ENCODE measurements at places on chromosomes 1 and 21.

- DNase-seq, result peak; percentile 53
Measured at GRCh38 chr1:211583011-211583992, 4.3 kb upstream of the SLC30A1 start.

GRCh38 chr1:57831624-57832023, 407.8 kb upstream of the DAB1 start:
- no peak for DNase-seq

DNA sequence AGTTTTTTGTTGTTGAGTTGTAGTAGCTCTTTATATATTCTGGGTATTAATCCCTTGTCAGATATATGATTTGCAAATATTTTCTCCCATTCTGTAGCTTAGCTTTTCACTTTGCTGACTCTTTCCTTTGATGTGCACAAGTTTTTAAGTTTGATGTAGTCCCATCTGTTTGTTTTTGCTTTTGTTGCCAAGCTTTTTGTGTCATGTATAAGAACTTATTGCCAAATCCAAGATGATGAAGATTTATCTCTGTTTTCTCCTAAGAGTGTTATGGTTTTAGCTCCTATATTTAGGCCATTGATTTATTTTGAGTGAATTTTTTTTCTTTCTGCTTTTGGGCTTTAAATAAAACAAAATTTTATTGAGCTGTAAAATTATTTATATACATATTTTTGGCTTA, 52.1 kb upstream of the KRTAP19-8 start:
- DNase-seq, result no peak

GRCh38 chr1:171753685-171754352, 12.0 kb upstream of the VAMP4 start:
- no peak for DNase-seq

DNA sequence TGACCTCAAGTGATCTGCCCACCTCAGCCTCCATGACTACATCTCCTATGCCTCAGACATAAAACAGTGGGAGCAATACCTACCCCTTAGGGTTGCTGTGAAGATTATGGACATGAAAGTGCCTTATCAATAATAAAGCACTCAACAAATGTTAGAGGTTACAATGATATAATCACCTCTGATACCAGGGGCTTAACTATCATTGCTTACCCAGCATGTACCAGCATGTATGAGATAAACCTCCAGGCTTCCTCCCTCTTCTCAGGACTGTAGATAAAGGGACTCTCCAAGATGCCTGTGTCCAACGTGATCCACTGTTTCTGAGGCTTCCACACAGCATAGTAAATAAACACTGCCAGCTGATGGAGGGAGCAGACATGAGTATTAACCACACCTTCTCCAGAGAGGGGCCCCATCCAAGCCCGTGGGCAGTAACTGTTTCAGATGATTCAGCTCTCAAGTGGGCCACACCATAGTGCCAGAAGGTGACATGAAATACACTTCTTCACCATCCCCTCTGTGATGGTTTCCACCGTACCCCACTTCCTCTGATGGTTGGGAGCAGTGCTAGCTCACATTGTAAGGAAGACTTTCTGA, 26.2 kb downstream of the RHBDL2 start:
- DNase-seq, result no peak

- DNase-seq, result no peak
Measured at GRCh38 chr1:246583056-246583440, 16.8 kb downstream of the CNST start.

DNA sequence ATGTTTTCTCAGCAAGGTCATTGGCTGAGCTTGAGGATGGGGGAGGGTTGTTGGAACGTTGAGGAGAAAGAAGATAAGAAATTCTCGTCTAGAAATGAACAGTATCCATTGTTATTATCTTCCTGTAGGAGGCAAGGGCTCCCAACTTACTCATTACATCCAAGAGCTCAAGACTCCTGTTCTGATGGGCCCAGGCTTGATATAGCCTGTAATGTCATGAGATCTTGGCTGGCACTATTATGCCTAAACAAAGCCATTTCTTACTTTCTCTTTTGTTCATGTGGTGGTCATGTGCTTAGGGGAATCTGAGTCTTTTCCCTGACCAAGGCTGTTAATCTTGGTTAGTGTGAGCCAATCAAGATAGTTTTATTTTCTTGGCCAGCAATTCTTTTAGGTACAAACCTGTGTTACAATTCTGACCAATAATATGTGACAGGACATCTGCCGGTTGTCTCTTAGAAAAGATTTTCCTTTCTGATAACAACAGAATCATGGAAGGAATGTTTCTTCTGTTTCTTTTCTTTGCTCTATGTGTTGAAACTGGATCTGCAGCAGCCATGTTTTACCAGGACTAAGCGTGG, 15.2 kb upstream of the IGSF3 start:
- DNase-seq, result no peak

DNA sequence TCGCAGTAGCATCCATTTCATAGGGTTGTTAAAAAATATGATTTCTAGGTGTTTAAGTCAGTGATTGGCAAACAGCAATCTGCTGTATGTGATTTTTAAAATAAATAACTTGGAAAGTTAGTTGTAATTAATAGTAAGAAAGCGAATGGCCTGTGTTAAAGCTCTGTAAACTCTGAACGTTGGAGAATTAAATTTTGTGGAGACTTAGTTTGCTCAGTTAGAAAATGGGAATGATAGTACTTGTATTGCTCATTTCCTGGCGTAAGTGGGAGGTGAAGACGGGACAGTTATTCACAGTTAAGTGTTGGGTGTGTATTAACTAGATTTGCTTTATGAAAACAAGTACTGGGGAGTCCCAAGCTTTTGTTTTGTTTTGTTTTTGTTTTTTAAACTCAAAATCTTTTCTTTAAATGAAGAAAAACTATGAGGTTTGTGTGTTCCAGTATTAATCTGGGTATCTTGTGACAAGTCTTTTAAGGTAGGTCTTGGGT, 995 bp downstream of the CACYBP start:
- DNase-seq, result no peak

GRCh38 chr21:21183092-21183491, 184.9 kb downstream of the NCAM2 start:
- no peak for DNase-seq

DNA sequence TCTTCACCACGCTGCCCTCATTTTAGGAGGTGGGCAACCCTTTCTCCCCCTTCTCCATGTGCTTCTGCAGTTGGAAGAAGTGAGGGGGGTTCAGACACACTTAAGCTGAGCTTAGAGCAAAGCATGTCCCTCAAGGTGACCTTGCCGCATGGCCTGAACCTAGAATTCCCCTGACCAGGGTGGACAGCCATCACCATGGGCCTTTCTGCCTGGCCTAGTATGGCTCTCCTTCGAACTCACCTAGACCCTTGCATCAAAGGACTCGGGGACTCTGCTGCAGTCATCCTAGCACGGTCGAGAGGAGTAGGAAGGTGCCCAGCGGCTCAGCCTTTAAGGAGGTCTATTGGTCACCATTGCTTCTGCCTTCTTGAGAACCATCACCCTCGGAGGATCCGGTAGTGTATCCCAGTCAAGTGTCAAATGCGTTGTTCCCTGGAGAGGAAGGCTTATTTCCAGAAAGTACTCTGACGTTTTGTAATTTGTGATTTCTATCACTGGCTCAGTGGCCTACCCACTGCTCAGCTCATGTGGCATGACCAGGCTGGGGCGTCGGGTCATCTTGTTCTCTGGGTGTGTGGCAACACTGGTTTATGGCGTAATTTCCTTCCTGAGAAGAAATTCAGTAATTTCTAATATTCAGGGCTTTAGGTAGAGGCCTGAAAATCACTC, at the start of gene KCNE1:
Gene KCNE1 (minus strand): TSS at position 424 of the 669 bp plus-strand sequence. CDS start 62,576 bp downstream, outside the sequence.
- peak; percentile 88 for DNase-seq

GRCh38 chr1:22104865-22105437, 37.9 kb downstream of the WNT4 start:
- no peak for DNase-seq

- no peak for DNase-seq
Measured at GRCh38 chr1:22600071-22600816, 36.2 kb upstream of the C1QA start.

DNA sequence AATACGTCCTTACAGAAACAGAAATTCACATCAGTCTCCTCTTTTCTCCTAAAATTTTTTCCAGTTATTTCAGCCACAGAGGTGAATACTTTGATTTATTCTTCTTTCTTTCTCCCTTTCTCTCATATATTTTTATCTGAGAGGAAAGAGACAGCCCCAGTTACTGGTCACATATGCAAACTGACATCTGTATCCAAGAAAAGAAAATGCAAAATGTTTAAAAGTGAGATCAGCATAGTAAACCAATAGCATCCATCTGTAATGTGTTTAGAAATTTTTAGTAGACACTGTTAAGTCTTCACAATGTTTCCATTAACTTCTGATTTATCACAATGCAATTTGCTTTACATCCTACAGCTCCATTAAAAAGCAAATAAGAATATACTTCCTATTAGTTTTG, 53.5 kb downstream of the NTNG1 start:
- DNase-seq, result no peak

DNA sequence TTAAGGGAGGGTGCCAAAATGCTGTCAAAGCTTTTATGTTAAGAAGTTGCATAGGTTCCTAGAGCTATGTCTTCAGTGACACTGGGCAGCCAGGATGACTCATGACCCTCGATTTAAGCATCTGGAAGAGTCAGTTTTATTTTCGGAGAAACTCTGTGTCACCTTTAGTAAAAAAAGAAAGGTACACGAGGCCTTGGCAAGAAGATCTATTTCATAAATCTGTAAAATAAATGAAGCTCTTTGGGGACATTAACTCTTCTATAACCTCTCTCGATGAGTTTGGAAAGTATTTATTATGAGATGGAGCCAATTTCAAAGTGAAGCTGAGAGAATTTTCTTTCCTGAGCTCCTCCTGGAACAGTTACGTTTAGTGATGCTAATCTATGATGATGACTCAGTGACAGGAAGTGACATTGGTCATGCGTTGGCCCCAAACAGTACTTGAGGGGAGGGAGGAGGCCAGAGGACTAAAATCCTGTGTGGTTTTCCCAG, 156.5 kb downstream of the HLX start:
- DNase-seq, result no peak

DNA sequence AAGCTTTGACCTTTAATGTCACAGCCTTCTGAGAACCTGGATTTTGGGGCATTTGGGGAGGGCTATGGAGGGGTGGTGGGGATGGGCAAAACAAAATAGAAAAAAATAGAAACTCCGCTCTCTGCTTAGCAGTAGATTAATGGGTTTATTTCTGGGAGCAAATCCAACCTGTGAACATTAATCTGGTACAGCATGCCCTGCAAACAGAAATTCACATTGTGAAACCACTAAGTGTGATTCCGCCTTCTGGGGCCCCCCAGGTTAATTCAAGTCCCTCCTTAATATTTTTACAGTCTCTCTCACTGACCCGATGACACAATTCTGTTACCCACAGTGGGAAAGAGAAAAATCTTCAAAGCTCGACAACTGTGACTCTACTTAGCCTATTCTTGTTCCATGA, 76.4 kb downstream of the TIAM1 start:
- no peak for DNase-seq

DNA sequence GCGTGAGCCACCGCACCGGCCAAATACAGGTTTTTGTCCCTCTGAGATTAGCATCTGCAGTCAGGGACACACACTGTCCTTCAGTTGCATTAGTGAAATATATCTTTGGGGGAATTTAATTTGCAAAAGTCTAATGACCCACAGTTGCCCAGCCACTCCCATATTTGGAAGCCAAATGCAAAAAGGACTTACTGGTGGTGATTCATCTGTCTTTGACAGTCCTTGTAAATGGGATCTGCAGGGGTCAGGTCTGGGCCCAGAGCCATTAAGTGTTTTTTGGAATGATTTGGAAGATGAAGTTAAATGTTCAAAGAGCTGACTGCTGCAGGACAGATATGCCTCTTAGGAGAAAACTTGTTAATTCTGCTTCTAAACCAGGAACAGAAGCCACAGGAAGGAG, 44.6 kb upstream of the DNASE2B start:
- no peak for DNase-seq

DNA sequence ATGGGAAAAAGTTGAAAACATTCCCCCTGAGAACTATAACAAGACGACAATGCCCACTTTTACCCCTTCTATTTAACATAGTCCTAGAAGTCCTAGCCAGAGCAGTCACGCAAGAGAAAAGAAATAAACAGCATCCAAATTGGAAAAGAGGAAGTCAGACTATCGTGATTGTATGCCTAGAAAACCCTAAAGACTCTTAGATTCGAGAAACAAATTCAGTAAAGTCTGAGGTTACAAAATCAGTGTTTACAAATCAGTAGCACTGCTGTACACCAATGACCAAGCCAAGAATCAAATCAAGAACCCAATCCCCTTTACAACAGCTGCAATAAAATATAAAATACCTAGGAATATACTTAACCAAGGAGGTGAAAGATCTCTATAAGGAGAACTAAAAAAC, 72.4 kb downstream of the POU2F1 start:
- no peak for DNase-seq

Data from GF-D8 (cell line).